Lung (tissue), 17 donors: ENCODE measurements at places on chromosomes 5 and 9. TPM values are rescaled to one million over a fixed set of nuclear protein-coding genes. Genes with fewer than 3 reads are reported as not detected.

Gene PCDHA3
- 0.07 TPM for polyA plus RNA-seq

GRCh38 chr9:89808076-89808755 lies 203.4 kb downstream of the GADD45G start:
- H3K27ac ChIP-seq, result no peak overlapping the region
- no peaks in the 10 kb centered on the region for H3K36me3 ChIP-seq
- no peaks in the 10 kb centered on the region for H3K4me1 ChIP-seq
- no peak overlapping the region for H3K4me3 ChIP-seq

DNA sequence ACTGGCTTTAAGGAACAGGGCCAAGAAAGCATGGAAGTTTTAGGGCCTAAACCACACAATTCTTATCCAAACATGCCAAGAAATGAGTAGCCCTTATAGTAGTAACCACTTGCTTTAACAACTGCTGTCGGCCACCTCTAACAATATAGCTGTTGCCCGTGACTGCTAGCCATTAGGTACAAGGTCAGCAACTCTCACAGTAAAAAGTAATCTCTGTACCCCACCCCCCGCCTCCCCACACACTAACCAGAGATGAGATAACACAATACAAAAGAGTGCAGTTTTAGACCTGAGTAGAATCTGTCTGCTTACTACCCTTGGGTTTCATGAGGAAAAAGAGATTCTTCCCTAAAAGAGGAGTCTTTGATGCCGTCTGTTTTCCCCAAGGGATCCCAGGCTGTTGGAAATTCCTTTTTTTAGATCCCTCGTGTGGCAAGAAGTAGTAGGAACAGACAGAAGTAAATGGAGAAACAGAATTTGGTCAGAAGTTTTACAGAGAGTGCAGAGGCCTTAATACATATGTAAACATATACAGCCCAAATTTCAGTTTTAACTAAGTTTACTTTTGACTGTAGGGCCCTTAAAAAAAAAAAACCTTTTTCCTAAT lies 94.3 kb downstream of the WDR41 start:
- no peak overlapping the region for H3K27ac ChIP-seq
- no peak overlapping the region for H3K4me3 ChIP-seq
- no peaks in the 10 kb centered on the region for H3K4me1 ChIP-seq
- no peaks in the 10 kb centered on the region for H3K36me3 ChIP-seq
- H3K27me3 ChIP-seq, result no peaks in the 10 kb centered on the region
- DNase-seq, result no peak

GRCh38 chr9:134139081-134139480 lies 3.2 kb downstream of the WDR5 start:
- H3K4me3 ChIP-seq, result no peak overlapping the region
- peak; percentile 56 for DNase-seq
- no peaks in the 10 kb centered on the region for H3K27me3 ChIP-seq
- H3K27ac ChIP-seq, result no peak overlapping the region
- peaks cover 20% of the 10 kb centered on the region for H3K4me1 ChIP-seq
- H3K36me3 ChIP-seq, result peaks cover 28% of the 10 kb centered on the region

DNA sequence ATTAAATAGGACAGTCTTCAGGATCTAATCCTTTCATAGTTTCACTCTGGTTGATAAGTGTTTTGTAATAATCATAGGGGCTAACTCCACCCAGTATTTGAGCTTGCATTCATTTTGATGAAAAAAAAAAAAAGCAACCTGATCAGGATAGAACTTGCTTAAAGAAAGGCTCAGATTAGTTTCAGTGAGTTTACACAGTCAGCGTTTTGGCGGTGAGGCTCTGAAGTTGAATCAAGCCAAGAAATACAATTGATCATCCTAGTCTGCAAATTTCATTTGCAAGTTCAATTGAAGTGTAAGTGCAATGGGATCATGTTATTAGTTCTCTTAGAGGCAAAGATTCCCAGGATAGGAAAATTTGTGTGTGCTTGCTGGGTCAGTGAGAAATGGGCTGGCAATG lies 159.7 kb upstream of the ELL2 start:
- no peaks in the 10 kb centered on the region for H3K27me3 ChIP-seq
- DNase-seq, result no peak
- no peaks in the 10 kb centered on the region for H3K4me1 ChIP-seq
- no peak overlapping the region for H3K4me3 ChIP-seq
- no peak overlapping the region for H3K27ac ChIP-seq

GRCh38 chr9:35891646-35892045 lies 14.4 kb upstream of the HRCT1 start:
- H3K4me1 ChIP-seq, result no peaks in the 10 kb centered on the region
- H3K27ac ChIP-seq, result no peak overlapping the region
- H3K36me3 ChIP-seq, result no peaks in the 10 kb centered on the region
- DNase-seq, result no peak

DNA sequence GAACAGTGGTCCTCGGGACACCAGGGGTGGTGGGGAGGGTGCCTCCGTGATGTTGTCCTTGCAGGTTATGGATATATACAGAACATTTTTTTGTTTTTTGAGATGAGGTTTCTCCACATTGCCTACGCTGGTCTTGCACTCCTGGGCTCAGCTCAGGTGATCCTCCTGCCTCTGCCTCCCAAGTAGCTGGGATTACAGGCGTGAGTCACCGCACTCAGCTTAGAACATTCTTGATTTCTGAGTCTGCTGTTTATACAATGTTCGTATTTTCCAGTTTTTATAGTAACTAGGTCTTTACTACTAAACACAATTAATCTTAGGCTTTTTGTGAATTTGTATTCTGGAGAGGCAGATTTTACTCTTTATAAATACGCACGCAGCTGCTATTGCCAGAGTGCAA lies 6.0 kb downstream of the PMPCA start:
- no peak for DNase-seq
- H3K27me3 ChIP-seq, result no peaks in the 10 kb centered on the region
- peaks cover 19% of the 10 kb centered on the region for H3K36me3 ChIP-seq
- H3K4me3 ChIP-seq, result no peak overlapping the region
- H3K27ac ChIP-seq, result no peak overlapping the region

DNA sequence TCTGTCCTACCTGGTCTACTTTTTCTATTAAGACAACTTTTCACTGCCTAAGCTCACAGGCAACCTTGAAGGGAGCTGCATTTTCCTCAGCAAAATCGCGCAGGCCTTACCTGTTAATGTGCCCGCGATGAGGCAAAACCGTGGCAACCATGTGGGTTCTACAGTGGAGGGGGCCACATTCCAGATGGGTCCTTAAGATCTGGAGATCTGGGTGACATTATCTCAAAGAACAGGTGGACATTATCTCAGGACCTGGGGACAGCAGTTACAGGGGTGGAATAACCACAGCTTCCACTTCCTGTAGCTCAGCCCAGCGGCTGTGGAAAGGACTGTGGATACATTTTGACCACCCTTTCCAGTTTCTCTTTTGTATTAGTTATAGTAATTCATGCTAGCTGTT lies 112.8 kb upstream of the PTCH1 start:
- H3K36me3 ChIP-seq, result no peaks in the 10 kb centered on the region
- no peak overlapping the region for H3K27ac ChIP-seq
- no peaks in the 10 kb centered on the region for H3K27me3 ChIP-seq

DNA sequence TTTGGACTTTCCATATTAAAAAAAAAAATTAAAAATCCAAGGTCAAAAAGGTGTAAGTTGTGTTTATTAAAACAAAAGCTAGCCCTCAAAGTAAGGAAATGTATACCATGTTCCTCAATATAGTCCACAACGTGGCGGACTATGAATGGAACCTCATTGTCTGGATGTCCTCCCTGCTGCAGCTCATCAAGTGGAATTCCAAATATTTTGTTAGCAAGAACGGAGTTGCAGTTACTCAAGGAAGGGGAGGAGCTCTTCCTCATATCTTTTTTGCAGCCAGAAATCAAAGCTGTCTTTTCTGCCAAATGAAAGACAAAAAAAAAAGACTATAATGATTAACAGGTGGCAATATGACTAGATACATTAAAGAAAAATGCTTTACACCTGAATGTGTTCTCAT lies 14.0 kb downstream of the FAM13B start:
- H3K27me3 ChIP-seq, result no peaks in the 10 kb centered on the region
- no peak overlapping the region for H3K27ac ChIP-seq
- no peak overlapping the region for H3K4me3 ChIP-seq
- H3K36me3 ChIP-seq, result peaks cover 17% of the 10 kb centered on the region
